ENCODE measurements at places on chromosomes 11 and 22.

DNA sequence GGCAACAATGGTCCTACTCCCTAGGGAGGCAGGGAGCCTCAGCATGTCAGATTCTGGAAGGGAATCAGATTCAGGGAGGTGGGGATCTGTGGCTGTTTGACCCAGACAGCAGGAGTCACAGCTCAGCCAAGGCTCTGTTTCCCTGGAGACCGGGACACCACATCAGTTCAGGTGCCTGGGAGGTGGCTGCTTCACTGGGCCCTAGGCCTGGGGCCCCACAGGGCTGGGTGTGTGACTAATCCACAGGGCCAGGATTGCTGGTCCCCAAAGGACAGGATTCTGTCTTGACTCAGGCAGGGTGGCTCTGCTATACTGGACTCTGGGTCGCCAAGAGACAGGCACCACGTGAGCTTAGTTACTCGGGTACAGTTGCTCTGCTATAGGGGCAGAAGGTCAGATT is 3.5 kb upstream of the OR5AN1 start:
- no peak for DNase-seq

DNA sequence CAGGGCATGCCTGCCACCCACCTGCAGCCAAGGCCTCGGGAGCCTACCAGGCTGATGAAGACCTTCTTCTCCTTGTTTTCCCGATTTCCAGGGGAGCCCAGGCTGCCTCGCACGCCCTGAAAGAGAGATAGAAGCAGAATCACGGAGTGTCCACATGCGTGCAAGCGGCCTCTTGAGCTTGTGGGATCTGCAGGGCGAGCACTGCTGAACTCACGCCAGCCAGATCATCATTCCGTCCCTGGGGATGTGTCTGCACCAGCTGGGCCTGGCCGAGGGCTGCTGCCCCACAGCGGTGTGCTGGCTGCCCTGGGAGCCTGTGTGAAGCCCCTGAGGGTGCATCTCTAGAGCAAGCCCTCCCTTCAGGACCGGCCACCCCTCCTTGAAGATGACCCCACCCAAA is 17.9 kb downstream of the USH1C start:
- DNase-seq = no peak

DNA sequence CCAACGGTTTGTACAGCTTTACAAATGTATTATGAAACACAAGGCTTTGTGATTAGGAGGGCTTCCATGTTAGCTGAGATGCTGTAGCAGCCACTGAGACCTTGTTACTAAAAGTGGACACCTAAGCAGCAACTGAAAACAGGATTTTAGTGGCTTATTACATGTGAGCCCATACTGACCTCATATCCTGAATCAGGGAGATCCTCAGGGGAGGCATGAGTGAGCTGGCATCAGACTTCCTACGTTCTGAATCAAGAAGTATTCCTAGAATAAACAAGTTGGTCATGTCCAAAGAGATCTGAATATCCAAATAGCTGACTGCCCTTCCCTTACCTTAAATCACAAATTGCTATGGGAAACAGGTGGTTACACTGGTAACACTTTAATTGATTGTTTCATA is 59.1 kb upstream of the SCUBE2 start:
- DNase-seq = no peak

DNA sequence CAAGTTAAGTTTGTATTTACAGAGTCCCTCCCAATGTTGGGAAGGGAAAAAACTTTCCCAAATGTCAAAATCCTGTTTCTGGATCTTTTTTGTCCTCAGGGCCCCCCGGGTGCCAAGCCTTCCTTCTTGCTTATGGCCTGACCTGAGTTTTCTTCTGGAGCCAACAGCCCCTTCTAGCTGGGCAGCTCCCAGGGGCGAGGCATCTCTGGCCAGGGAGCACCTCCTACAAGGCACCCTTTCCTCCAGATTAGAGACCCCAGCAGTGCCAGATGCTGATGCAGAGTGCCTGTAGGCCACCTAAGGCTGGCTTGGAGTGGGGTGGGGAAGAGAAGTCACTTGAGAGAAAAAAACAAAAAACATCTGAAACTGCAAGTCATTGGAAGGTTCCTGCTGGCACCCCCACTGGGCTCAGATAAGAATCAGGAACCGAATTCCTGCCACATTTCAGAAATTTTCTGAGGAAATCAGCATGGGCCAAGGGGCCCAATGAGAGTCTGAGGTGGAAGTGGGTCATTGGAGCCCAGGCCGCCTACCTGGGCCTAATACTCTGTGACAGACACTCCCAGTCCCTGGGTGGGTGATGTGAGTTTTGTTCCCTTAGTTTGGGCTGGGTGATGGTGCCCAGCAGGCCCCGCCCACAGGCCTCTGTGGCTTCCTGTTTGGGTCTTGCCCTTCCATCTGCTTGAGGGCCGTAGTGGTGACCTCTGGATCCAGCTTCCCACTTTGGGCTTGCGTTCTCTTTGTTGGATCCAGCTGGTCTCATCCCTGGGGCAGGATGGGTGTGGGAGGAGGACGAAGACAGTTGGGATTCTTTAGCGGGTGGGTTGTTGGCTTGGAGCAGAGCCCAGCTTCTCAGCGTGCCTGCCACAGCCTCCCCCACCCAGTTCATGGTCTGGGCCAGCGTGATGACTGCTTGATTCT is 40.6 kb downstream of the PARVA start:
- no peak for DNase-seq

DNA sequence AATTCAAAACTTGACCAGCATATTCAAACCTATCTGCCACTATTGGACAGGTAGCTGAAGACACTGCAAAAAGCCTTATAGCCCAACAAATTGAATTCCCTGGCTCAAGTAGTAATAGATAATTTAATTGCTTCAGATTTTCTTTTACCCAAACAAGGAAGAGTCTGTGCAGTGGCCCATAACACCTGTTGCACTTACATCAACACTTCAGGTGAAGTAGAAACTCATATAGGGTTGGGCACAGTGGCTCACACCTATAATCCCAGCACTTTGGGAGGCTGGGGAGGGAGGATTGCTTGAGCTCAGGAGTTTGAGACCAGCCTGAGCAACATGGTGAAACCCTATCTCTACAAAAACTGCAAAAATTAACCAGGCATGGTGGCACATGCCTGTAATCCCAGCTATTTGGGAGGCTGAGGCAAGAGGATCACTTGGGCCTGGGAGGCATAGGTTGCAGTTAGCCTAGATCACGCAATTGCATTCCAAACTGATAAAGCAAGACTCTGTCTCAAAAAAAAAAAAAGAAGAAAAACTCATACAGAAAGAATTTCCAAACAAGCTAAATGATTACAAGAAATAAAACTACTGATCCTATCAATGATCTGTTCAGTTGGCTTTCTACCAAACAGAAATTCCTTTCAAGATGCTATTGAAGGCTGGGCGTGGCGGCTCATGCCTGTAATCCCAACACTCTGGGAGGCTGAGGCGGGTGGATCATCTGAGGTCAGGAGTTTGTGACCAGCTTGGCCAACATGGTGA is 9.5 kb downstream of the FOLR3 start:
- no peak for DNase-seq

DNA sequence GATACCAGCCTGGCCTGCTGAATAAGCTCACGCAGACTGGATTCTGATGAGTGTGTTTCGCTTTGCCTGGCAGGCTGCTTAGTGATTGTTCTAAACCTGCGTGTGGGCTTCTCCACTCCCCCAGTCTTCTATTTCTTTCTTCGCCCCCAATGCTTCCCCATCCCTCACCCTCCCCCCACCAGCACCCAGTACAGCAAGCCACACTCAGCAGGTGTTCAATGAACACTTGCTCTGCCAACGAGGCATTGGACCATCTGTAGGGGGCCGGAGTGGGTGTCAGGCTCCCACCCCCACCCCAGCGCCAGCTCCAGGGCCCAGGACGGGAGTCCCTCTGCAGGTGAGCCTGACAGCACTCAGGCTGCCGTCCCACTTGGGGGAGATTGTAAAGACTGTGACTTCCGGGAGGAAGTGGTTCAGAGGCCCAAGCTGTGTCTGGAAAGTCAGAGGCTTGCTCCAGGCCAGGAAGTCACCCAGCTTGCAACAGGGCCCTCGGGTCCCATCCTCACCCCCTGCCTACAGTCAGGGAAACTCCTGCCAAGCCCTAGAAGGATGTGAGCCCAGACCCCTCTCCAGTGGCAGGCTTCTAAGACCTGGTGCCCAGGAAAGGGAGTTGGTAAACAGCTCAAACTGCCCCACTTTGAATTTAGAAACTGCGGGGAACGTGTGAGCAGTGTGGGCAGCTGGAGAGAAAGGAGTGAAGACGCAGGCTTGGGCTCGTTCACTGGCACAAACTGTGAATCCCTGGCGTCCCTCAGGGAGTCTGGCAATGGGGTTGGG is 66.3 kb upstream of the PRDM11 start:
- DNase-seq = peak; percentile 47

- no peak for DNase-seq
Measured at GRCh38 chr11:8772571-8773519, 90.3 kb downstream of the RPL27A start.

DNA sequence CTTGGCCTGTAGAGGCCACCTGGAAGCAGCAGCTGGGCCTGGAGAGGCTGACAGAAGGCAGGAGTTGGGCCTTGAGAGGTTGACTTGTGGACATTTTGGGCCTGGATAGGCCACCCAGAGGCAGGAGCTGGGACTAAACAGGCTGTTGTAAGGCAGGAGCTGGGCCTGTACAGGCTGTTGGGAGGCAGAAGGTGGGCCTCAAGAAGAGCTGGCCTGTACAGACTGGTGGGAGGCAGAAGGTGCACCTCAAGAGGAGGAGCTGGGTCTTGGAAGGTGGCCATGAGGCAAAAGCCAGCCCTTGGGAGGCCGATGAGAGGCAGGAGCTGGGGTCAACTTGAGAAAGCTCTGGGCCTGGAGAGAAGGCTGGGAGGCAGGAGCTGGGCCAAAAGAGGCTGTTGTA is 45.3 kb downstream of the OR4C45 start:
- DNase-seq = no peak

- peak; percentile 26 for DNase-seq
Measured at GRCh38 chr22:50399751-50400331, 56.7 kb downstream of the PPP6R2 start.

GRCh38 chr22:40525250-40525884 is 111.2 kb downstream of the MRTFA start:
- DNase-seq = peak; percentile 73

DNA sequence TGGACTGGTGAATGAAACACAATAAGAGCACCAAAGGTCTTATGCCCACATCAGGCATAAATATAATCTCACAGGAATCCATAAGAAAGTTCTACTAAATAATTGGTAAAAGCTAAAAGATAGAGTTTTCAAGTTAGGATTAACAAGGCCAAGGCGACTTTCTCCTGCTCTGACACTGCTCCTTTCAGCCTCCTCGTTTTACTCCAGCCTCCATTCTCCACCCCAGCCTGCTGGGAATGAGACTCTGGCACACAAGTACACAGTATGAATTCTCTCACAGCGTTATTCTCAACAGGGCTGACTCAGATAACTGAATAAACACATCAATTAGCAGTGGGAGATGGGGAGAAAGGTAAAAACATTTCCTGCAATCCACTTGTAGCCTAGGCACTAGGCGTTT is 94.9 kb downstream of the APOL5 start:
- DNase-seq = no peak

DNA sequence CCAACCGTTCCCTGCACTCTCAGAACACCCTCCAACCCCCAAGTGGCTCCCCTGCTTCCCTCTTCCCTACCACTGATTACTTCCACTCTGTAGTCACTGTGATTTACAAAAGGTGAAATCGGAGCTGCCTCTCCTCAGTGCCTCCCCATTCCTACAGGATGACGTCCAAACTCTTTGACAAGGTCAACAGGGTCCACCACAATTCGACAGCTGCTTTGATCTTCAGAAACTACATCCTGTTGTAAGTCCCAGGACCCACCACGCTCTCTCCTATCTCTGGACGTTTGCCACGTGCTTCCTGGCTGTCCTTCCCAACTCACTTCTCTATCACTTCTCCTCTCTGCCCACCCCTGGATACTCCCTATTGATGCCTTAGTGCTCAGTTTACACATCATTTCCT is 85.0 kb upstream of the EIF3D start:
- DNase-seq = no peak

DNA sequence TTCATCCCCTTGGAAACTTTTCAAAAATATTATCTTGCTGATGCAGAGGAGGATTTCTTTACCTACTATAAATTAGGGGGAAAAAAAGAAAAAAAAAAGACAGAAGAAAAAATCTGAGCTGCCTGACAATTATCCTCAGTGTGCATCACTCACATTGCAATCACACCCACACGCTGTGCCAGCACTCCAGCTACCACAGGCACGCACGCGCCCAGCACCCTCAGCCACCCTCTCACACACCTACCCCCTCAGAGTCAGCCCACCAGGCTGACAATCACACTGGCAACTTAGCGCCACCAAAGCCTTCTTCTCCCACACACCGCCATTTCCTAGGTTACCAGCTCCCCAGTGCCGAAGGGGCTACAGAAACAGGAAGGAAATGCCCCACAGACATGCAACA is 236.1 kb downstream of the KCNA4 start:
- no peak for DNase-seq

- DNase-seq = no peak
Measured at GRCh38 chr11:126058105-126058874, 4.4 kb downstream of the CDON start.

- no peak for DNase-seq
Measured at GRCh38 chr11:121018746-121019145, 5.2 kb upstream of the TBCEL start.

DNA sequence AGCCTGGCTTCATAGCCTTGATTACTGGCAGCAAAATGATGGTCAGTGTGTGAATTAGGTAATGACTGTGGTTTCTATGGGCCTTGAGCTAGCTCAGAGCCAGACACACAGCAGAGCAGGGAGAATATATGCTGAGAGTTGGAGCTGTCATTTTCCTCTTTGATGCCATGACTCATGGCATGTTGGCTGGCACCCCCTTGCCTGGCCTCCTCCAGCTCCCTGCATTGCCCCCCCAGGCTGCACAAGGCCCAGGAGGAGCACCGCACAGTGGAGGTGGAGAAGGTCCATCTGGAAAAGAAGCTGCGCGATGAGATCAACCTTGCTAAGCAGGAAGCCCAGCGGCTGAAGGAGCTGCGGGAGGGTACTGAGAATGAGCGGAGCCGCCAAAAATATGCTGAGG is 20.3 kb upstream of the RRM1 start:
- DNase-seq = no peak

DNA sequence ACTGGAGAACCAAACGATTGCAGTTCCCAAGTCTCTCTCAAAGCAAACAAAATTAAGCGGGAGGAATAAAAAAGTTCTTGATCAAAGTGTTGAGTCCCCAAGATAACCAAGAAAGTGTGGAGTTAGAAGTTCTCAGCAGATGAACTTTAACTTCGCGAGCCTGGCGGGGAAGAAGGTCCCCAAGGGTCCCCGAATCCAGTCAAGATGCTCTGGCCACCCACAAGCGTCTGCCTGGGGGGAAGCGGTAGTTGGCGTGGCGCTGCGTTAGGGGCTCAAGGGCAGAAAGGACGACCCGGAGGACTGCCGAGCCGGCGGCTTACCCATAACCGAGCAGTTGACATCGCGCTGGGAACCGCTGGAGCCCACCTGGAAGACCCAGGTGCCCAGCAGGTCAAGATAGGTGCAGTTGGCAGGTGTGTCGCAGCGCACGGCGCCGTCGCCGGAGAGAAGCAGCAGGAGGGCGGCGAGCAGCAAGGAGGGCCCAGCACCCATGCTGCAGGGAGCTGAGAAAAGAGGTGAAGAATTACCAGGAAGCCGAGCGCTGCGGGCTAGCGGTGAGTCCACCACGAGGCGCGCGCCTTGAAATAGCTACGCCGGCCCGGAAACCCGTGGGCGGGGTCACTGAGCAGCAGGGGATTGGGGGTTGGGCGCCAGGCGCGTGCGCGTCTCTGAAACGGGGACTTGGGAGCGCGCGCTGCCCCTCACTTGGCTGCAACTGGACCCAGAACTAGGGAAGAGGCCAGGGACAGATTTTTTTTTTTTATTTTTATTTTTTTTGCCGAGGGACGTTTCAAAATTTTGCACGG is at the start of gene CTSC:
CTSC (minus strand) TSS at position 556 of the 806 bp plus-strand sequence; CDS start at position 492, 64 bp downstream.
- peak; percentile 91 for DNase-seq

- no peak for DNase-seq
Measured at GRCh38 chr11:101872171-101872882, 42.5 kb upstream of the CEP126 start.

All from activated naive CD4-positive, alpha-beta T cell treated with anti-CD3 and anti-CD28 coated beads, Interleukin-2, amount 50 U/mL, for 72 hours (primary cell).